Activated naive CD4-positive, alpha-beta T cell (primary cell): ENCODE measurements at places on chromosomes 6 and 20.
A peak's percentile ranks its signal among the peaks of the same experiment; 100 is the strongest.

- DNase-seq: peak; percentile 27
Observed at GRCh38 chr20:17648791-17649730, 33.0 kb downstream of the RRBP1 start.

GRCh38 chr20:64044484-64045247, 4.8 kb downstream of the SOX18 start:
- no peak for DNase-seq

- DNase-seq: no peak
Observed at GRCh38 chr20:34600892-34601653, 42.6 kb downstream of the MAP1LC3A start.

DNA sequence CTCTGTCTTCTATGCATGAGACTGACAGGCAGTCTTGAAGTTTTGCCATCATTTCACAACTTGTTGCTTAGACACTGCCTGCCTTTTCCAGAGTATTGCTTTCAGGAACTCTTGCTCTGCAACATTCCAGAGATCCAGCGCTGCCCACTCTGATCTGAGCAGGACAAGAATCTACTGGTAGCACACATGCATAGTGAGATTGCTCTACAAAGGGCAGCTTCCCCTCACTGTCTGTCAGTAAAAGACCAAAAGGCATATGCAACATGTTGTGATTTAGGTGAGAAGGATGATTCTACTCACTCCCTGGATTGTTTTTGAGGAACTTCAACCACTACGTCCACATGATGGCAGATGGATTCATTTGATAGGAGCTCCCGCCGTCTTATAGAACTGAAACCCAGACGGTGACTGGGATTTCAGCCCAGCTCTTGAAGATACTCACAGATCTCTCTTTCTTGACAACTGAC, 259.1 kb downstream of the ARID1B start:
- no peak for DNase-seq

DNA sequence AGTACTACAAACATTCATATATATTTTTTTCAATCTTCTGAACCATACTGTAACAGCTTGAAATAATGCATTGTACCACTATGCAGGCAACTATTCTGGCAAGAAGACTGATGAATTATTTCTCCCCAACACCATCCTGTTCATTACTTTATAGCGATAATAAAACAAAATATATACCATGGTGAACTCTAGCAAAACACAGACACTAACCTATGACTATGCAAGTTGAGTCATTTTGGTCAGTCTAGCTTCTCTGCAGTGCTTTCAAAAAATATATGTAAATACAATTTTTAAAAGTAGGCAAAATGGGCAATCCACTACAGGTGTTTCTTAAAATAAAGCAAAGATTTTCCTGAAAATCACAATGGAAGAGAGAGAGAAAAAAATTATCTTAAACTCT, 20.3 kb downstream of the PHIP start:
- DNase-seq: no peak

- DNase-seq: no peak
Observed at GRCh38 chr6:147941143-147941542, 401.5 kb upstream of the SASH1 start.

- no peak for DNase-seq
Observed at GRCh38 chr6:25423358-25423757, 144.2 kb downstream of the CARMIL1 start.

DNA sequence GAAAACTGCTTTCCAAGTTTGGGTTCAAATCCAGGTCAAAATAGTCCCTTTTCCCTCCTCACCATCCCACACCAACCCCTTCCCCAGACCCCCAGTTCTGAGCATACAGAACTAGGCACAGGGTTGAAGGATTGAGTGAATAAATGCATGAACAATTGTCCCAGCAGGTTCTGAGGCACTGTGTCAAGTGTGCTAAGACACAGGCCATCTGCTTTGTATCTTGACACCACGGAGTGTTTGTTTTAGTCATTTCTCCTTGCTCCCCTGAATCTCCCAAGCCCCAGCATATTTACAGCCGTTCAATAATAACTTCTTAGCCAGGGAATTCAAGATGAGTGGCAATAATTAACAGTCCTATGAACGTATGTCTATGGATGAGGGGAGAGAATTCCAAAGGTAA, 102.8 kb upstream of the JARID2 start:
- no peak for DNase-seq

DNA sequence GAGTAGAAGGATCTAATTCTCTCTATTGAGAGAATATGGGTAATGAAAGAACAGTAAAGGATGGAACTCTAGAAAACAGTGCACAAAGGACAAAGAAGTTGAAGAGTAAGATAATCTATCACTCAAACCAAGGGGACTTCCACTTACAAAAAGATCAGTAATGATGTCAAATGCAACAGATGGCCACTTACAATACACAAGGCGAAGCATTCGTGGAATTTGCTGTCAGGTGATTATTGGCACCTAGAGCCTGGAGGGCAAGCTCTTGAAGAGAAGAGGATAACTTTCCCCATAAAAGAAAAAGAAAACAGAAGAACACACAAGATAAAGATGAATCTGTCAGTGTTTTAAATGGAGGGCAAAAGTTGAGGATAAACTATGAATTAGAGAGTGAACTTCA, 256.0 kb upstream of the TCF21 start:
- no peak for DNase-seq

GRCh38 chr6:129733290-129733689, 23.3 kb upstream of the ARHGAP18 start:
- DNase-seq: no peak

GRCh38 chr20:60102665-60103210, 144.5 kb downstream of the CDH26 start:
- no peak for DNase-seq

- DNase-seq: no peak
Observed at GRCh38 chr20:10998476-10998875, 324.7 kb upstream of the JAG1 start.

- DNase-seq: no peak
Observed at GRCh38 chr6:168632694-168633093, 191.7 kb downstream of the SMOC2 start.

- DNase-seq: no peak
Observed at GRCh38 chr20:43665466-43666176, 1.3 kb upstream of the MYBL2 start.

GRCh38 chr6:28693751-28694443, 168.2 kb downstream of the GPX5 start:
- DNase-seq: no peak

DNA sequence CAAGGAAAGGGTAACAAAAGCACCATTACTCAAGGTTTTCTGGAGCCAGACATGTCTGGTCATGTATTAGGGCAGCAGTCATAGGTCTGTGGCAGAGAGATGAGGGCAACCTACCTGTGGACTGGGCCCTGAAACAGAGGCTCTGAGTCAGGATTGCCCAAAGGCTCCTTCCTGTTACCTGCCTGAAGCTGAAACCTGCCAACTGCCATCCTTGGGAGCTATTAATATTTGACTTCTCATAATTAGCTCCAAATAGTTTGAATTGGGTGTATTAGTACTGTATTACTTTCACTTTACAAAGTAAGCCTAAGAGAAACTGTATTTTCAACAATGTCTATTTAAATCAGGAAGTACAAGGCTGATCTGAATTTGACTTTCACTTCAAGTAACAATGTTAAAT, 72.0 kb upstream of the TBX18 start:
- DNase-seq: no peak

DNA sequence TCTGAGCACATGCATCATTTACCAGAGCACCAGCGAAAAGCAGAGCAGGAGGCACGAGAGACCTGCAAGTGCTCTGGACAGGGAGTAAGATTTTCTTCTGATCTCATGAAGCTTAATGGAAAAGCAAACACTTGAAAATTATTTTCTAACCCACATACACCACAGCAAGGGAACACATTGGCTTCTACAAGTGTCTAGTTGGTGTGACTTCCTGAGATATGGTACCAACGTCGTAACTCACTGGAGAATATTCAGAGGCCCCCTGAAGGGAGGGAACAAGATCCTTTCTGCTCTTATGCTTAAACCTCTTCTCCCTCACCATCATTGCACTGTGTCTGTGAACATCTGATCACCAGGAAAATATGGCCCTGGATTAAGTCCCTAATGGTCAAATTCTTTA, 48.6 kb downstream of the PSMB1 start:
- no peak for DNase-seq

DNA sequence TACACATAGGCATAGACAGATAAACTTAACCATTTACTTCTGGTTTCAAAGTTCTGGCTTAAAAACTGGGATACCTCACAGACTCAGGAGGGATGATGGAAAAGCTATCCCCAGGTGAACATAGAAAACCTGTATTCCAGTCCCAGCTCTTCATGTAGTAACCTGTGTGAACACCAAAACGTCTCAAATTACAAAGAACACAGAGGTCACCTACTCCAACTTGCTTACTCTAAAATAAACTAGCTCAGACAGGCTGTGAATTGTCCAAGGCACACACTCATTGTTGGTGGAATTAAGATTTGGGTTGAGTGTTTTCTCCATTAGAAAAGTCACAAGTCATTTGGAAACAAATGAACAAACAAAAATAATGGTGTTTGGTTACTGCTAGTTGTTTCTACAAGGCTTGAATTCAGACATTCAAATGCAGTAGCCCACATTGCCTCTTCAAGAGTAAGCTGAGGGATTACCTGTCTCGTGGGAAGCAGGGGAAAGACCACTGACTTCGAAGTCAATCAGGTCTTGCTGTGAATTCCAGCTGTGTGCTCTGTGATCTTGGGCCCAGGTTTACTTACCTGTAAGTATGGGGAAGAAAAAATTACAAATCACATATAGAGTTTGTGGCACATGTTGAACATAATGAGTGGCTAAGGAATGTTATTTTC, 48.2 kb upstream of the LRRC1 start:
- no peak for DNase-seq

GRCh38 chr6:138087593-138088325, 19.5 kb downstream of the PERP start:
- no peak for DNase-seq

GRCh38 chr20:40948465-40949267, 80.0 kb upstream of the TOP1 start:
- no peak for DNase-seq

DNA sequence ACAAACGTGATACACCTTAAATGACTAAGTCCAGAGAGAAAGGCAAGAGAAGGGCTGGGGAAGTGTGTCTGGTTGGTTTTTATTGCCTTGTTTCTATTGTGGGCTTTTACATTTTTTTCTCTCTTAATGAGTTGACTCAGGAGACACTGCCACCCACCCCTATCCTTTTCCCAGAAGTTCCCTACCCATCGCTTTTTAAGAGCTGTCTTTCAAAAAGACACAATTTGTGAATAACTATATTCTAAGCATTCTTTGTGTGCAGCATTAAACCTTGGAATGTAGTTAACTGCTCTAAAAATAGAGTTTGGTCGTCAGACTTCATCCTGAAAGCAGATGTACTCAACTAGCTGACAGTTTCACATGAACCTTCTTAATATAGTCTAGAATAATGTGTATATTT, 174.9 kb downstream of the ISM1 start:
- no peak for DNase-seq

DNA sequence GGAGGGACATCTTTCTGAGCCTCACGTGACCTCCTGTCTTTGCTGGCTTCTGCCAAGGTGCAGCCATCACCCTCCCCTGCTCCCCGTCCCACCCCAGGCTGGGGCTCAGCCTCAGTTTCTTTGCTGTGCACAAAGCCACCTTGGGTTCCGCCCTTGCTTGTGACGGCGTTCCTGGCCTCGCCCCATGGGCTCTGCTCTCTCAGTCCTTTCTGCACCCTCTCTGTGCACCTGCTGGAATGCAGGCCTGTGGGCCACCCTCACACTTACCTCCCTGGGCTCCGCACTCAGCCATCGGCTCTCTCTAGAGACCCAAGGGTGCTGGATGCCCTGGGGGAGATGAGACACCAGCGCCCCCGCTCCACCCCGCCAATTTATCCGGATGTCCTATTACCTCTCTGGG, 28.3 kb downstream of the BANF2 start:
- no peak for DNase-seq

GRCh38 chr6:16740097-16740496, 21.2 kb downstream of the ATXN1 start:
- DNase-seq: no peak

GRCh38 chr6:6942831-6943230, 164.9 kb upstream of the RREB1 start:
- no peak for DNase-seq

- DNase-seq: no peak
Observed at GRCh38 chr20:539848-540247, 3.7 kb downstream of the CSNK2A1 start.
